GM12878 (cell line): ENCODE measurements at places on chromosomes 13 and 19.
A peak's percentile ranks its signal among the peaks of the same experiment; 100 is the strongest.

DNA sequence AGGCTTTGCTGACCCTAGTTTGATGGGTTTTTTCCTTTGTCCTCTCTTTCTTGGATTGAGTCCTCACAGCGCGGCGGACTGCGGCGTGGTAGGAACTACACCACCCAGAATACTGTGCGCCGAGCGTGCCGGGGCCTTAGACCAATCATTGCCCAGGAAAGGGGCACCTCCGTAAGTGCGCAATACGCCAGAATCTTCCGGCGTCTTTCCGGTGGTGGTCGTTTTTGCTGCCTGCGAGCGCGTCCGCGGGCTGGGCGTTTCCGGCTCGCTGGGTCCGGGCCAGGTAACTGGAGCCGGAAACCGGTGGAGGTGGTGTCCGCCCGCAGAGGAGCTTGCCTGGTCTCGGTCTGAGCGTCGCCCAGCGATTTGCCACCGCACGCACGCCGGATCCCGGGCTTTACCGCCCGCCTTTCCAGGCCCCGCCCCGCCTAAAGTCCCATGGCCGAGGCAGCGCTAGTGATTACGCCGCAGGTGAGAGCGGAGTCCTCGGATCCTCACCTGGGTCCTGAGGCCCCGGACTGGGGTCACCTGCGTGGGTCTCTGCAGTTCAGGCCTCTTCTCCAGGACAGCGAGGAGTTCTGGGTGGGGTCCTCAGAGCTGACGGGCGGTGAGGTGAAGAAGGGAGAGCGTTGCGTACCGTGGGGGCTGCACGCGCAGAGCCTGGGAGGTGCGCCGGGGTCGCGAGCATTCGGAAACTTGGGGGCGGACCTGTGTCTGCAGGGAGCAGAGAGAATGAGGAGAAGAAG, at the start of gene ZNF549:
TSS of gene ZNF549 (plus strand) at position 221 of the 746 bp plus-strand sequence. CDS start at position 439, 218 bp downstream.
- DNase-seq: peak; percentile 55

GRCh38 chr13:110400786-110401533, 93.9 kb downstream of the COL4A2 start:
- DNase-seq: no peak

DNA sequence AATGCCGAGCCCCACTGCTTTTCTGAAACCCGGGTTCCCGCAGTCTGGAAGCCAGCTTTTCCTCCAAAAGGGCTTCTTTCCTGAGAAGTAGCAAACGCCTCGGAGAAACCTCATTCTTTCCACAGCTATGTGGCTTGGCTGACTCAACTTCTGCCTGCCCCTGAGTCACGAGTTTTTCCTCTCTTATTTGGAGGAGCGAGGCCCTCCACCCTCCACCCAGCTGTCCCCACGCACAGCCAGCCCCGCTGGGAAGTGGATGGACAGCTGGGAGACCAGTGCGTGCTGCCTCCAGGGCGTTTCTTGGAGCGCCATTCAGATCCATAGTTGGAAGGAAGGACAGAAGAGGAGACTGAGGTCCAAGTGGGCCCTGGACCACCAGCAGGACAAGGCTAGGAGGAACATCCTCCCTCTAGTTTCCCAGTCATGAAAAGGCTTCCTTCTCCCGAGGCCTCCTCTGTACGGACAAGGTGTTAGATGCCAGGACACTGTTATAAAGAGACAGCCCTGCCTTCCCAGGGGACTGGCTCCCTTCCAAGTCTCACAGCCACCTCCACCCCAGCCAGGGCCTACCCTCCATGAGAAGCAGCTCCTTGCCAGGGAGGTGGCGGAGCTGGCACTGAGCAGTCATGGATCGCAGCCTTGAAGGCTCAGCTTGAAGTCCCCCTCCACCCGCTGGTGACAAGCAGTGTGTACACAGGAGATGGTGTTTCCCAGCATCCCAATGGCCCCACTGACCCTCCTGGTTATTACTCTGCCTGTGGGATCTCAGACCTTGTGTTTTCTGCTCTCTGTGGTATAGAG, 2.5 kb upstream of the PLEKHF1 start:
- no peak for DNase-seq

DNA sequence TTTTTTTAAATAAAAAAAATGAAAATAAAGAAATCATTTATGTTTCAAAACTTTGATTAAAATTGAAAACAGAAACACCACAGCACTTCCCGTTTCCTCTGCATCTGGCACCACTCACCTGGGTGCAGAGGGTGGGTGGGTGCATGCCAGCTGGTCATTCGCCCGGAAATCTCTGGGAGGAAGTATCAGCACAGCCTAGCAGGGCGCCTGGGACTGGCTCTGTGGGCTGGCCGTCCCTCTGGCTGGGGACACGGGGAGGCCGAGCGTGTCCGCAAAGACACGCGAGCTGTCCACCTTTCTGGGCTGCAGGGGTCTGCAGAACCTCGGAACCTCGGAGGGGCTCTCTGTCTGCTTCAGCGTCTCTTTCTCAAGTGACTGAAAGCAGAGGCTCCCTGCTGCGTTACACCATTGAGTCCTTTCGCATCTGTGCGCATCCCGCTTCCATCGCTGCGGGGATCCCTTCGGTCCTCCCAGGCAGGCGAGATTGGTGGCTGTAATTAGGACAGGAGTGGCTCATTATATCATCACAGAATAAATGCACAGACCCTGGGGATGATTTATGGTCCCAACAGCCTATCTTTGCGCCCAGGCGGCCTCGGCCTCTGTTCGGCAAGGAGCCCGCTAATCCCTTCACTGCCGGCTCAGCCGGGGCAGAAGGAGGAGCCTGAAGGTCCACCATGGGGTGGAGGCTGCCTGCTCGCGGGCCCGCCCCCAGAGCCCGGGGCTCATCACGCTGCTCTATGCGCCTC, 17.2 kb downstream of the CRTC1 start:
- DNase-seq: peak; percentile 27

DNA sequence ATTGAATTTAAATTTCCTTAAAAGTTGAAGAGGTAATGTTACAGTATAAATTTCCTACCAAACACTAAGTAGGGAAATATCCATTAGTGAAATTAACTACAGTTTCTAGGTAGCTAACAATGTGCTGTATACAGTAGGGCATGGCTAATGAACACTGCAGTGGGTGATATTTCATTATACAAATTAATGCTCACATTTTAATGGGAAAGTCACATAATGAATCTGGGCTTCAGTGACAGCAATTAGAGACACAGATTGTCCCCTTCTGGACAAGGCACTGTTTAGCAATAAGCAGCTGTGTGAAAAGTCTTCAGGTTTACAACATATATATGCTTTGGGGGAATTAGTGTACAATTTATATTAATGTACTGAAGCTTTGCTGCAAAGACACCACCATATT, 169.4 kb downstream of the ZNF536 start:
- no peak for DNase-seq

GRCh38 chr13:100646030-100646673, 28.4 kb downstream of the TMTC4 start:
- no peak for DNase-seq

GRCh38 chr13:24694907-24695306, 14.7 kb downstream of the ATP12A start:
- no peak for DNase-seq

DNA sequence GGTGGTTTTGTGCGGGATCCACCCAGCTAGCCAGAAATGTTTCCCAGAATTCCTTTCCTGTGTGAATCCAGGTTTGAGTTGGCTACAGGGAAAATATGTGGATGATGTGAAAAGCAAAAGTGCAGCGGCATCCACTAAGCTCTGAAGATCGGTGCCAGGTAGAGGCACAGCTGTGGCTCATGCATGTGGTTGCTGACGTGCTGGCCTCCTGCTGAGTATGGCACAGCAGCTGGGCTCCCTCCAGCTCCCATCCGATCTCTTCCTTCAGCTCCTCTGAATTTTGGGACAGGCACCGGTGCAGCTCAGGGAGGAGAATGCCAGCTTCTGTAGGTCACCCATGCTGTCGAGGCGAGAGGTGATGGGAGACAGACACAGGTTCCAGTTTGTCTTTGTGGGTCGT, 84.0 kb upstream of the GSX1 start:
- no peak for DNase-seq

DNA sequence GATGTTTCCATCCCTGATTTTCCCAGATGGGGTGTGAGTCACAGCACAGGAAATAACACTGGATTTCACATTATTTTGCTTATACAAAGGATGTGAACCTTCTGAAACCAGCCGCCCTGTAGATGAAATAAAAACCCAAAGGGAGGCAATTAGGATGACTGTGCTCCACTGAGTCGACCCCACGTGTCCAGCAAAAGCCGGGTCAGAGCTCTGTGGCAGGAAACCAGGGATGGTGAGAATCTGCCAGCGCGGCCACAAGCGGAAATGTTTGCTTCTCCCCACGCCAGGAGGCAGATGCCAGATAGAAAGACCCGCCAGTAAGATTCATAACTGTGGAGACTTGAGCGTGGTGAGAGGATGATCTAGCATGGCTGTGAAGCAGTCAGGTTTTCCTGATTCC, 764.4 kb downstream of the LIG4 start:
- DNase-seq: no peak
